Esophagus squamous epithelium (tissue), 5 donors: ENCODE measurements at places on chromosomes 16 and 17.
A peak's percentile ranks its signal among the peaks of the same experiment; 100 is the strongest.

- DNase-seq = no peak
Measured at GRCh38 chr16:1102921-1103635, 7.0 kb upstream of the C1QTNF8 start.

DNA sequence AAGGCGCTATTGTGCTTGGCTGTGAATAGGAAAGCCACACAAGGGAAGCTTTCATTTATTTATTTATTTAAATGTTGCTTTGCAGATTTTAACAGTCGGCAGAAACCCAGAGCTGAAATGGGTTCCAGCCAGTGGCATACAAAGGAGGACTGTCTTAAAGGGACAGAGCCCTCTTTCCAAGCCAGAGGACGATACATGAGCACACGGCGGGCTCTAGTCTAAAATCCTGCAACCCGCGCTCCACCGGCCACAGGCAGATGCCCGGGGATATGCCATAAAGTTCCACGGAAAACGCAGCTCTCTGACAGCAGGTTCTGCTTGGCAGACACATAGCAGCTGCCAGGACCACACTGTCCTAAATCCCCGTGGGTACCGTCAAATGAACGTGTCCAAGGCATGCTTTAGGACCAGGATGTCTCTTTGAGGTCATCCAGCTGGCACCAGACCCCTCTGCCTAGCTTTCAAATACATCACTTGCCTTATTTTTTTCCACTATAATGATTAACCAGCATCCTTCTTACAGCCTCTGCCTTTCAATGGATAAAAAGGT is 64.6 kb downstream of the CYTH1 start:
- no peak for DNase-seq

DNA sequence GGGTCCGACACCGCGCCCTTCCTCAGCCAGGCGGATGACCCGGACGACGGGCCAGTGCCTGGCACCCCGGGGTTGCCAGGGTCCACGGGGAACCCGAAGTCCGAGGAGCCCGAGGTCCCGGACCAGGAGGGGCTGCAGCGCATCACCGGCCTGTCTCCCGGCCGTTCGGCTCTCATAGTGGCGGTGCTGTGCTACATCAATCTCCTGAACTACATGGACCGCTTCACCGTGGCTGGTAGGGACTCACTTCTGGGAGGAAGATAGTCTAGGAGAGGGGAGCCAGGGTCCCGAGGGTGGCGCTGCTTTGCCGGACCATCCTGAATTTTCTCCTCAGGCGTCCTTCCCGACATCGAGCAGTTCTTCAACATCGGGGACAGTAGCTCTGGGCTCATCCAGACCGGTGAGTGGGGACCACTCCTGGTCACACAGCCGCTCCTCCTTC is 601 bp downstream of the SPNS1 start:
- no peak for DNase-seq

DNA sequence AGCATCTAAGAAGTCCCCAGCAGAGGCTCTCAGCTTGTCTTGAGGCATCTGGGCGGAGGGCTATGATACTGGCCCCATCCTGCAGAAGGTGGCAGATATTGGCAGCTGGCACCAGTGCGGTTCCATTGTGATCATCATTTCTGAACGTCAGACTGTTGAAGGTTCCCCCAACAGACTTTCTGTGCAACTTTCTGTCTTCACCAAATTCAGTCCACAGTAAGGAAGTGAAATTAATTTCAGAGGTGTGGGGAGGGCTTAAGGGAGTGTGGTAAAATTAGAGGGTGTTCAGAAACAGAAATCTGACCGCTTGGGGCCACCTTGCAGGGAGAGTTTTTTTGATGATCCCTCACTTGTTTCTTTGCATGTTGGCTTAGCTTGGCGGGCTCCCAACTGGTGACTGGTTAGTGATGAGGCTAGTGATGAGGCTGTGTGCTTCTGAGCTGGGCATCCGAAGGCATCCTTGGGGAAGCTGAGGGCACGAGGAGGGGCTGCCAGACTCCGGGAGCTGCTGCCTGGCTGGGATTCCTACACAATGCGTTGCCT is at the start of gene CIITA:
Gene CIITA, plus strand, starts transcription at position 404 of the 543 bp plus-strand sequence. Its CDS starts 129 bp downstream, at position 533.
- peak; percentile 50 for DNase-seq

GRCh38 chr16:69111216-69111875 is 5.9 kb downstream of the HAS3 start:
- no peak for DNase-seq

- no peak for DNase-seq
Measured at GRCh38 chr17:38911081-38911730, 14.2 kb upstream of the LASP1NB start.

- DNase-seq = no peak
Measured at GRCh38 chr17:77076124-77076830, 64.5 kb upstream of the SEC14L1 start.

DNA sequence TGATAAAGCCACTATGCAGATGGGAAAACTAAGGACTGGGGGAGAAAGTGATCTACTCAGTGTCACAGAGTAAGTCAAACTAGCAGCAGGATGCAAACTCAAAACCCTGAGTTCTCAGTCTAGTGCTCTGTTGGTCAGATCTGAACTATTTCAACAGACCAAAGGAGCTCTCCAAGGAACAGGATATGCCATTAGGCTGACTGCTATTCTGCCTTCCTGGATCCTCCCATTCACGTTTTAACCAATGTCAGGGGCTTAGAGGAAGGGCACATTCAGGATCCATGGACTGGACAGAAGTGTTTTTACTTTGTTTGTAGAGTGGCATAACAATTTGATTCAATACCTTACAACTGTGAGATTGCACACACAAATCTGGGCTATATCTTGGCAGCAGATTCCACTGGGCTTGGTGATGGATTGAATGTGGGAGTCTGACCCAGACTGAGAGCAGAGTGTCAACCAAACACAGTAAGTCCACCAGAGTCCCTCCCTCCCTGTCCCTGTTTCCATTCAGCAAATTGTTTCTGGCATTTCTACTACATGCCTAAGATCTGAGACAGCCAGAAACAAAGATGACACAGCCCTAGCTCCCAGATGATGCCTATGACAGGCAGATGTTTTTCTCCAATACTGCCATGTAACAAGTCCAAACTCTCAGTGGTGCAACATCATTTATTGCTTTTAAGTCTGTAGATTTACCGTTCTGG is 337.8 kb upstream of the CDH5 start:
- DNase-seq = no peak

DNA sequence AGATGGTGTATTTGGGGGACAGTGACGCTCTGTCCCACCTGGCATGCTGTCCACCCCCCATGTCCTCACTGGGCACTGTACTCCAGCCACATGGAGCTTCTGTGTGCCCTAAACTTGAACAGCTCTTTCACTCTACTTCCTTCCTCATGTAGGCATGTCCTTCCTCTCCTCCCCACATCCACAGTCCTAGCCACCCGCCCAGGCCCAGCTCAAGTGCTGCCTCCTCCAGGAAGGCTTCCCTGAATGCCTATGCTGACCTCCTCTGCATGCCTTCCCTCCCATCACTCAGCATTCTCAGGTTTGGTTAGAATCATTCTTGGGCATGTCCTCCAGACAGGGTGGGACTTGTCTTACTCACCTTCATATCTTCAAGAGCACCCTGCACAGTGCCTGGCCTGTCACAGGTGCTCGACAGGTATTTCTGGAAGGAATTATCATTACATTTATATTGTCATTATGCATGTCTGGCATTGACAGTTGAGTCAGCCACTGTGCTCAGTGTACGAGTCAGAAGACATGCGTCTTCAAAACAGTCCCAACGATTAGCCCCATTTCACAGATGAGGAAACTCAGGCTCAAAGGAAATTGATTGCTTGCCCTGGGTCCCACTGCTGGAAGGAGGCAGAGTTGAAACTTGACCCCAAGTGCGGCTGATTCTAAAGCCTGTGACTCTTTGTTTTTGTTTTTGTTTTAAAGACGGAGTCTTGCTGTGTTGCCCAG is 42.1 kb upstream of the TOB1 start:
- DNase-seq = no peak

DNA sequence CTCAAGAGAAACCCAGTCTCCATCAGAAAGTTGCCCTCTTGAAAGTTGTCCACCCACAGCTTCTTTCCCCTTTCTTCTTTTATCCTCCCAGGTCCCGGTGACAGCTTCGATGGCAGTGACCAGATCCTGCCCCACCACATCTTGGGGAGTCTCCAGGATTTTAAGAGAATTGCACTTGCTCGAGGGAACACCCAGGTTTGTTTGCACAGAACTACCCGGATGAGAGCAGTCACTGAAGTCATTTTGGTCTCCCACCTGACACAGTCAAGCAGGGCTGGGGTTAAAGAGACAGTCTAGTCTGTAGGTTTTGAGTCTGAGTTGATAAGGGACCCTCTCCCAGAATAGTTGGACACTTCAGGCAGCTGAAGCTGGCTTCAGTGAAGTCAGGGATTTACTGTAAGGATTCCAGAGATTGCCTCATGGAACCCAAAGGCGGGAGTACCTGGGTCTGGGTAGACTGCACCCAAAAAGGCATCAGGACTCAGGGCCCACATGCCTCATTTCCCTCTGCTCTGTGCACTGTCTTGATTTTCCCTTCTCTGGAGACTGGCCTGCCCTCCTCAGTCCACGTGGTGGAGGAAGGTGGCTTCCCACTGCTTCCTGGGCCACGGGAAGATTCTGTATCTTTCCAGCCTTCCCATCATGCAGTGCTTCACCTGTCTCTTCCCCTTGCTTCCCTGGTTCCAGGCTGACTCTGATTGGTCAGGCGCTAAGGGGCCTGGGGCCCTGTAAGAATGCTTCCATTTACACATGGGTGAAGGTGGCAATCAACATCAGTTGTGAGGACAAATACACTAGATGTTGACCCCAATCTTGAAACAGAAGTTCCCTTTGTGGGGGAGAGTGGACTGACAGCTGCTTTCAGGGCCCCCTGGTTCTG is 9.5 kb downstream of the MYCBPAP start:
- DNase-seq = no peak

DNA sequence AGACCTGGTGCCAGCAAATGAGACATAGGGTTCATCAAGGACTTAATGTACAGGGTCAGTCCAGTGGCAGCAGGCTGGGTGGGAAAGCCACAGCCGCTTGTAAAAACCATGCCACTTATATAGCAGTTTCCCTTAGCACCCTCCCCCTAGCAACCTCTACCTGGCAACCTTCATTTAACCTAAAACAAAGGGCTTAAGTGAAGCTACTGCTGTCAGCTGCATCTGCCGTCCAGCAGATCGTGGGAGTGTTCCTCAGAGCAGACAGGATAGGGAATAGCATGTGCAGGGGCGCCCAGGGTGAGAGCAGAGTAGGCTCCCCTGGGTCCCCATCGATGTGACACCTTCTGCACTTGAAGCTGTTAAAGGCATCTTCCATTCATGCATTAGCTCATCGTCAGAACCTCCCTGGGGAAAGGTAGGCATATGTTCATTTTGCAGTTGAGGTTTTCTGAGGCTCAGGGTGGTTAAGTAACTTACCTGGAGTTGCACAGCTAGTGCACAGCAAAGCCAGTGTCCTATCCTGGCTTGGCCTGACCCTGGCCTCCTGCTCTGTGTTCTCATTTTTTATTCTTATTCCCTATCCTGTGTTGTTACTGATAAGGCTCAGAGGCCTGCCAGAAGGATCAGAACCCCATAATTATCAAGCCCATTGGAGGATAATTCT is 112.5 kb downstream of the SOCS1 start:
- no peak for DNase-seq

GRCh38 chr17:3626831-3627768 is 8.9 kb downstream of the SHPK start:
- DNase-seq = no peak

- DNase-seq = no peak
Measured at GRCh38 chr17:57357392-57357784, 101.1 kb downstream of the MSI2 start.

GRCh38 chr17:6551869-6552531 is 4.4 kb downstream of the PITPNM3 start:
- no peak for DNase-seq

- no peak for DNase-seq
Measured at GRCh38 chr16:84196727-84197394, 5.9 kb downstream of the ADAD2 start.

- DNase-seq = no peak
Measured at GRCh38 chr17:82952019-82952418, 112.2 kb upstream of the ZNF750 start.

- no peak for DNase-seq
Measured at GRCh38 chr17:42865638-42866094, 14.7 kb downstream of the AOC3 start.

GRCh38 chr16:84704253-84704652 is 4.5 kb downstream of the USP10 start:
- no peak for DNase-seq

- DNase-seq = no peak
Measured at GRCh38 chr17:19537111-19537510, 3.5 kb downstream of the SLC47A1 start.

DNA sequence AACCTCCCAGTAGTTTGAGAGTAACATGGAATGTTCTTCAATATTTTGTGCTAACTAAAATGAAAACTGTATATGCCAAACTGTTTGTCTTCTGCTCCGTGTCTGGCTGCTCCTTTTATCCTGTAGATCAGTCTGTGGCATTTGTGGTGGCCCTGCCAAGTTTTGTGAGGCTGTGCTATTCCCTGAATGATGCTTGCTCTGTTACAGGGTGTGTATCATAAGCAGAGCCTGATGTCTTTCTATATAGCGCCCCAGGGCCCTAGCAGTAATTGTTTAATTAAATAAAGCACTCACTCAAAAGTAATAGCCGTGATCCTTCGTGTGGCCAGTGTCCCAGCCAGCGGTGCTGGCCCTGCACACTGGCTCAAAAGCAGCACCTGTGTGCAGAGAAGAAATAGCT is 27.8 kb upstream of the NAT9 start:
- DNase-seq = no peak

DNA sequence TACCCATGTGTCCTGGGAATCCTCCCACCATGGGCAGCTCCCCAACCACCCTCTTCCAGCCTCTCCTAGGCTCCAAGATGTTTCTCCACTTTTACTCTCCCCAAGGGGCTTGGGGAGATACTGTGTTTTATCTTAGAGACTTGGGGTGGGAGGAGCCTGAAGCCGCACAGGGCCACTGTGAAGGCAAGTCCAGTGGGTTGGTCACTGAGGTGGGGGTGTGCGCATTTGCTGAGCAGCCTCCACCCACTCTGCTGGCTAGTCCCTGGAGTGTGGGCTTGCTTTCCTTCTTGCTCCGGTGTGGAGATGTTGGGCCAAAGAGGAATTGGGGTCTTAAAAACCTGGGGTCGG is 4.1 kb upstream of the CLDN9 start:
- DNase-seq = no peak

GRCh38 chr17:45043813-45044540 is 7.5 kb downstream of the DCAKD start:
- no peak for DNase-seq

- no peak for DNase-seq
Measured at GRCh38 chr17:36498155-36498554, 11.7 kb downstream of the ZNHIT3 start.
